Spinal cord (tissue), 10 donors: ENCODE measurements at places on chromosomes 4 and X. TPM values are rescaled to one million over a fixed set of nuclear protein-coding genes. Genes with fewer than 3 reads are reported as not detected.

XAGE2 gene
- not detected for polyA plus RNA-seq

MAGEA10 gene
- polyA plus RNA-seq, result 0.06 TPM

SFRP2 gene
- 66.5 TPM for polyA plus RNA-seq

TMEM47 gene
- 77.4 TPM for polyA plus RNA-seq

FAM13A gene
- 31.8 TPM for polyA plus RNA-seq

CT45A7 gene
- 0.33 TPM for polyA plus RNA-seq

TNMD gene
- polyA plus RNA-seq, result 3.5 TPM

RNF175 gene
- 41.7 TPM for polyA plus RNA-seq

FGF13 gene
- polyA plus RNA-seq, result 143 TPM

FAT4 gene
- 16.3 TPM for polyA plus RNA-seq

SERPINA7 gene
- polyA plus RNA-seq, result not detected

ADGRG2 gene
- 5.8 TPM for polyA plus RNA-seq

DCAF12L1 gene
- 0.44 TPM for polyA plus RNA-seq

MAP3K15 gene
- 0.66 TPM for polyA plus RNA-seq

MAGEB3 gene
- polyA plus RNA-seq, result not detected

IL3RA gene
- polyA plus RNA-seq, result 15.6 TPM

CXorf49 gene
- not detected for polyA plus RNA-seq

ANXA10 gene
- polyA plus RNA-seq, result not detected

KLHL4 gene
- 7.0 TPM for polyA plus RNA-seq

ARR3 gene
- polyA plus RNA-seq, result not detected

LRCH2 gene
- polyA plus RNA-seq, result 16.0 TPM

MAGEE1 gene
- 37.0 TPM for polyA plus RNA-seq

TMPRSS11A gene
- 0.05 TPM for polyA plus RNA-seq

IL2RG gene
- polyA plus RNA-seq, result 0.93 TPM

RASGEF1B gene
- 44.2 TPM for polyA plus RNA-seq

MAGEA2B gene
- not detected for polyA plus RNA-seq

NDUFA1 gene
- polyA plus RNA-seq, result 135 TPM
